CD4-positive, alpha-beta T cell treated with Interferon alpha-2 for 1 hour (primary cell): ENCODE measurements at places on chromosomes 13 and 19.

DNA sequence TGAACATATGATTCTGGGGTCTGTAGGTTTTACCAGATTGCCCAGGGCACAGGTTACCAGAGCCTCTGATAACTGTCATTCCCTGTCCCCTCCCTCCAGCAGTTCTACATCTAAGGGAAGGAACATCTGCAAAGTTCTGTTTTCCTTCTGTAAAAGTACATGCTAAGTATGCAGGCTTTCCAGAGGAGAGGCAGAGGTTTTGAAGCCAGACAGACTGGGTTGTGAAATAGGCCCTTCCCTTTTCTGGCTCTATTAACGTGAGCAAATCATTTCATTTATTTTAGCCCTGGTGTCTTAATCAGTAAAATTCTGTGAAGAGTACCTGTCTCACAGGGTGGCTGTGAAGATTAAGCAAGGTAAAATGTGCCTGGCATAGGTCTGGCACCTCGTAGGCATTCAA, 66.1 kb upstream of the C1QTNF9 start:
- no peak for DNase-seq

- no peak for DNase-seq
These were observed 11.6 kb downstream of the RCN3 start for GRCh38 chr19:49539192-49539952.

GRCh38 chr19:40416918-40417642, 3.9 kb upstream of the PRX start:
- no peak for DNase-seq

GRCh38 chr19:35023428-35023827, 6.8 kb upstream of the SCN1B start:
- DNase-seq = no peak

DNA sequence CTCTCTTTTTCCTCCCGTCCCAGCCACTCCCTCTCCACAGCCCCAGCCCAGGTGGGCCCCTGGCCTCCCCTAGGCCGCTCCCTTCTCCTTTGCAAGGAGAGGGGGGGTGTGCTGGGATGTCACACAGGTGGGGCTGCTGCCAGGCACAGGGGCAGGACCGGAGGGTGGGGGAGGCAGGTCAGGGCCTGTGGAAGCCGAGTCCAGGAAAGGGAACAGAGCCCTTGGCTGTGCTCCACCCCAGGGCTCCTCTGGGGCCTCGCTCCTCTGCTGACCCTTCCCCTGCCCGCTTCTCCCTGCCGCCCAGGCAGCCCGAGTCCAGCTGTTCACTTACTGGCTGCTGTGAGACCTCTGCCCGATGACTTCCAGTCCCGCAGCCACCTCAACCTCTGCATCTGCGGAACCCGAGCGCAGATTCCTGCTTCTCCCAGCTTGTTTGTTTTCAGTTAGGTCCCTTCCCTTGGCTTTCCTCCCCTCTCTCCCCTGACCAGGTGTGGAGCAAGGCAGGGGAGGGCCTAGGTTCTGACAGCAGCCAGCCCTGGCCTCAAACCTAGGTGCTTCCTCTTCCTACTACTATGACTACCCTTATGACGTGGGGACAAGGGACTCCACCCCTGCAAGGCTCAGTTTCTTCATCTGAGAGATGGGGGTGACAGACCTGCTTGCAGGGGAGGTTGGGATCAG, 850 bp upstream of the KLK11 start:
- no peak for DNase-seq

DNA sequence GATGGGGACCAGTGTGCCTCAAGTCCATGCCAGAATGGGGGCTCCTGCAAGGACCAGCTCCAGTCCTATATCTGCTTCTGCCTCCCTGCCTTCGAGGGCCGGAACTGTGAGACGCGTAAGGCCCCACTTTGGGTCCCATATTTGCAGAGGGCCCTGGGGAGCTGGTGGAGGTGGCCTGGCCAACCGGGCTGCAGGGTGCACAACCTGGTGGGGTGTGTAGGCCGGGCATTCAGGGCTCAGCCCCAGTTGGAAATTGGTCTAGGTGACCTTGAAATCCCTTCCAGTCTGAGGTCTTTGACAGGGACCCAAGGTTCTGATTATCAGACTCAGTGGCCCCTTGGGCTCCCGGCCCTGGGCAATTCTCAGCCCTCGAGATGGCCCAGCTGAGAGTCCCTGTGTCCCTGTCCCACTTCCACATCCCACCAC, 8.3 kb downstream of the F7 start:
- no peak for DNase-seq

- peak; percentile 93 for DNase-seq
These were observed 36.3 kb downstream of the ELF1 start for GRCh38 chr13:40982772-40983171.

- peak; percentile 53 for DNase-seq
These were observed at the start of gene BRSK1 for GRCh38 chr19:55283548-55284377. Gene BRSK1 (plus strand): TSS chr19:55283997. CDS start chr19:55284443, 446 bp downstream.

DNA sequence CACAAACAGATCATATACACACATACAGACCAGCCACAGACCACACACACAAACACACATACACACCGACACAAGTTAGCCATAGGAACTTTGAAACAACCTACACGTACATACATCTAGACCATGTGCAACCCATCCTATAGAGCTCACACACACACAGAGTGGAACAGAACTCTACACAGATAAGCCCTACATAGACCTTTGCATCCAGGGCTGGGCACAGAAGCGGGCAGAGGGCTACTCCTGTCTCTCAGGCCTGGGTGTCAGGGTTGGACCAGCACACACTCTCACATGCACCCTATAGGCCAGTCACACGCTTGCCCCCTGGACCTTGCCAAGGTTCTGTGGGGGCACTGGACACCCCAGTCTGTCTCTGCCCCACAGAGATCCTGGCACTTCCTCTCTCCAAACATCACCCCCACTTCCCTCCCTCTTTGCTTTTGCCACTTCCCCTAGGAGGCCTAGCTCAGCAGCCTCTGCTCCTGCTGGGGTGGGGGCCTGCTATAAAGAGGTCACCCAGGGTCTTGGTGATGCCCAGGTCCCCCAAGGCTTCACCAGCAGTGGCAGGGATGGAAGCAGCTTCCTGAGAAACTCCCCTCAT, 5.8 kb upstream of the JUNB start:
- DNase-seq = peak; percentile 39

DNA sequence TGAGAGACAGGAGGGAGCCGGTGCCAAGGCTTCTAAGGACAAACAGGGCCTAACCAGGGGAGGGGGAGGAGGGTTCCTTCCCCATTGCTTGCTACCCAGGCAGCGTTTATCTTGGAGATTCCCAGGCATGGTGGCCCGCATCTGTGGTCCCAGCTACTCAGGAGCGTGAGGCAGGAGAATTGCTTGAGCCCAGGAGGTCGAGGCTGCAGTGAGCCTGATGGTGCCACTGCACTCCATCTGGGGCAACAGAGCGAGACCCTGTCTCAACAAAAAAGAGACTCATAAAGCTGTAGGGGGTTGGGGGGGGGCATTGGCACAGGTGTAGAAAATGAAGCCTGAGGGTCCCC, 11.4 kb downstream of the TIMM13 start:
- DNase-seq = no peak

GRCh38 chr13:100526318-100527000, 62.1 kb downstream of the GGACT start:
- no peak for DNase-seq

- DNase-seq = no peak
These were observed 372.7 kb downstream of the ENOX1 start for GRCh38 chr13:43414111-43414510.

- DNase-seq = no peak
These were observed 56.1 kb upstream of the RNF113B start for GRCh38 chr13:98233127-98233526.

GRCh38 chr13:103102482-103102881, 36.3 kb upstream of the SLC10A2 start:
- no peak for DNase-seq

DNA sequence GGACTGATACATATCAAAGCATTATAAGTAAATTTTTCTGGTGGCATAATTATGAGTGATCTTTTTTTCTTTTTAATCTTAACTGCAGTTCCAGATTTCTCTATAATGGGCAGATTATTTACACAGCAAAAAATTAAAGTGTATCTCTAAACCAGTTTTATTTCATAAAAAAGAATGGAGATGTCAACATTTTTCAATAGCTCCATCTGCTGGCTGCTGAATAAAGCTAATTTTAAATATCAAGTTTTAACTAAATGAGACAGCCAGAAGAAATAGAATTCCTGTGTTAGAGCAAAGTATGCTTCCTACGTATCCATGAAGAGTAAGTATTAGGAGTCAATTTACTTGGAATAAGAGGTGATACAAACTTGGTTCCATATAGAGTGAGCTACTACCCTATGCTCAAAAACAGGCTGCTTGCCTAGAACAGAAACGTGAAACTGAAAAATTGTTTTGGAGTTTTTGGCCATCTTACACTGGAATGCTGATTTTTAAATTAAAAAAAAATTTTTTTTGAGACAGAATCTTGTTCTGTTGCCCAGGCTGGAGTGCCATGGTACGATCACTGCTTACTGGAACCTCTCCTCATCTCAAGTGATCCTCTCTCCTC, 5.0 kb upstream of the PDS5B start:
- DNase-seq = peak; percentile 46

DNA sequence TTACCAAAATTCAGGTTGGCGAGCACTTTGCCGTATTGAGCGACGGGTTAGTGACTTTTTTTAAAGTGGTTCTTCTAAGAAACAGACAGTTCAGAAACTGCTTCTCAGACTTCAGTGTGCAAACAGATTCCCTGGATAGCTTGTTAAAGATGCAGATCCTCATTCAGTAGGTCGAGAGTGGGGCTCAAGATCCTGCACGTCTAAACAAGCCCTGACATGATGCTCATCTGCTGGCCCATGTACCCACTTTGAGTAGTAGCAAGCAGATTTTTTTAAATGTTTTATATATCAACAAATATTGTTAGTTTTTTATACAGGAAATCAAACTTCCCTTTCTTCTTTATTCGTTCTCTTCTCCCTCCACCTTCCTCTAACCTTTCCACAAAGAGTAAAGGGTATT, 7.3 kb downstream of the METTL21C start:
- DNase-seq = no peak

DNA sequence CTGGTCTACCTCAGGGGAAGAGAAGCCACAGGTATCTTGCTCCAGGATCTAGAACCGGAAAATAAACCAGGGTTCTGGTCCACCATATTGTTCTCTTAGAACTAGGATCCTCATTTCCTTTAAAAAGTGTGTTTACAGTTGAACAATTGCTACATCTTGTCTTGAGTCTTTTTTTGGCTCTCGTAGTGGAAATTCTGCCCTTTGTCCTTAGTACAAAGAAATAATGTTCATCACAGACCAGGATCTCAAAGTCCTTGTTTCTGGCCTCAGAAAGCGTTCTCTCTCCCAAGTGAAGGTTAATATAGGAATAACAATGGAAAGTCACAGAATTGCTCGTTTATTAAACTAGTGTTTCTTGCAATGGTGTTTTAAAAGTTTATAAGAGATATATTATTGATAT, 20.8 kb downstream of the KLF2 start:
- no peak for DNase-seq

GRCh38 chr19:39531834-39532232, 819 bp downstream of the EID2B start:
- no peak for DNase-seq

GRCh38 chr19:538641-539428, 5.0 kb upstream of the GZMM start:
- no peak for DNase-seq

DNA sequence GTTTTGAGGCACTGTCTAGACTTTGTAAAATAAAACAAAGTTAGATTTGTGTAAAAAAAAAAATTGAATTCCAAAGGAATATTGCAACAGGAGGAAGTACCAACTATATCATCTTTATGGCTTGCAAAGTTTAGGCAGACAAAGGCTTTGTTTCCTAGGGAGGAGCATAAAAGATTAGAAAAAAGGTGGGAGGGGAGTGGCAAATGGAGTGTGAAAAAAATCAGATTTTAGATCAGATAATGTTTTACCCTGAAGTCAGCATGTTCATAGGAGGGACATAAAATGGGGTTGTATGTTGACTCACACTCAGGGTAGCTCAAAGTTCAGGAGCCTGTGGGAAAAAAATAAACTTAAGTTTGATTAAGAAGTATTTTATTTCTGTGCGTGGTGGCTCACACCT, 3.7 kb downstream of the ZNF85 start:
- no peak for DNase-seq

DNA sequence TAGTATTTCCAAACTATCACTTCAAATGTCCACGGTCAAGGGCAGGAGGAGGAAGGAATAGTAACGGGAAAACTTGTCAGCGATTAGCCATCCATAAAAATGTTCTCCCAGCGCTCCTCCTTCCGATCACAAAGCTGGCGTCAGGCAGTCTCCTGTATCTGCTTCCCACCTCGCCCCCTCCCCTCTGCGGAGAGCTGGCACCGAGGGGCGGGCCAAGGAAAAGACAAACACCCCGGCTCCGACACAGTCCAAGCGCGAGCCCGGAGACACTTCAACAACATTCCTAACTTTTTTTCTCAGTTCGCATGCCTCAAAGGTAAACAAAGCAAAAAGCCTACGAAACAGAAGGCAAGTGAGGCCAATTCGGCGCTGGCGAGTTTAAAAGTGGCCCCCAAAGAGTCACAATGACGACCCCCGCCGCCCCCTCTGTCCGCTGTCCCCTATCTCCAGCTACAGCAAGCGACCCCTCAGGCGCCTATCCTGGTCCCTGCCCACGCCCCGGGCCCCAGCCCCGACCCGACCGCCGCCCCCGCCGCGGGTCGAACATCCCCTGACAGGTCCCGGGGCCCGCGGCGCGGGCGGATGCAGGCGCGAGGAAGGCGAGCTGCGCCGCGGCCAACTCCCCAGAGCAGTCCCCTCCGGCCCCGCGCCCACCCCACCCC, 736 bp downstream of the SMAD9 start:
- DNase-seq = no peak

DNA sequence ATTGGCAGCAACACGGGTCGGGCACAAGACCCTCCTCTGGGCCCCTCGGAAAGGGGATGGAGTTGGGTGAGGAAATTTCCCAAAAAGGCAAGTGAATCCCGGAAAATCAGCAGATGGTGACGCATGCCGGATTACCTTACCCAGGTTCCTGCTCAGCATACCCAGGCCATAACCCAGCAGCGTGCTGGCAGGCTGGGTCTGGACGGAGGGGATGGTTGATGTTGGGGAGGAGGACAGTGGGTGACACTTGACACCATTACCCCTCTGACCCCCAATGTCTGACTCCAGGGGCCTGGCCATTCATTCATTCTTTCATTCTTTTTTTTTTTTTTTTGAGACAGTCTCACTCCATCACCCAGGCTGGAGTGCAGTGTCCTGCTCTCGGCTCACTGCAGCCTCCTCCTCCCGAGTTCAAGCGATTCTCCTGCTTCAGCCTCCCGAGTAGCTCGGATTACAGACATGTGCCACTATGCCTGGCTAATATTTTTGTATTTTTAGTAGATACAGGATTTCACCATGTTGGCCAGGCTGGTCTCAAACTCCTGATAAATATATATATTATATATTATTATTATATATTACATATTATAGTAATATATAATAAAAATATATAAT, 799 bp downstream of the PVR start:
- DNase-seq = no peak

GRCh38 chr13:40597735-40598365, 68.6 kb downstream of the FOXO1 start:
- DNase-seq = no peak

GRCh38 chr19:35462476-35462953, 14.5 kb downstream of the FFAR2 start:
- DNase-seq = peak; percentile 83

- DNase-seq = no peak
These were observed 45.1 kb downstream of the OLFM4 start for GRCh38 chr13:53073711-53074110.
